ENCODE measurements at places on chromosomes 3 and 15. TPM values are rescaled to one million over a fixed set of nuclear protein-coding genes. Genes with fewer than 3 reads are reported as not detected.
A peak's percentile ranks its signal among the peaks of the same experiment; 100 is the strongest.

Gene TMEM108
- total RNA-seq = not detected

DNA sequence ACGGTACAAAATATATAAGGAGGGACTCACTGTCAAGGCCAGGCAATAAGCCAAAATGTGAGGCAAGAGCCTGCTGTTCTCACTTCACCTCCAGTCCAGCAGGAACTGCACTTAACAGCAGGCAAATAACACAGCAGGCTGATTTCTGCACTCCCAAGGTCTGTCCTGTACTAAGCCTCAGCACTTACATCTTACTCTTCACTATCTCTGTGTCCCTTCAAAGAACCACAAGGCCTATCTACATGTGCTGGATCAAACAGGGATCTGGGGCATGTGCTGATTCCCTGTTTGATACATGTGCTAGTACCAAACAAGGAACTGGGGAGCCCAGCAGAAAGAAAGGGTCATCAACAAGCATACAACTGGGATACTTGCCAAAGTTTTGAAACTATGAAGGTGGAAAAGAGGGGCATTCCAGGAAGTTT, 22.2 kb downstream of the UACA start:
- H3K4me3 ChIP-seq = no peak overlapping the region
- DNase-seq = no peak
- H3K36me3 ChIP-seq = no peaks in the 10 kb centered on the region
- H3K27me3 ChIP-seq = no peaks in the 10 kb centered on the region

GRCh38 chr15:51286816-51287215, 51.6 kb downstream of the CYP19A1 start:
- H3K4me1 ChIP-seq = no peaks in the 10 kb centered on the region
- no peaks in the 10 kb centered on the region for H3K36me3 ChIP-seq
- H3K27ac ChIP-seq = no peak overlapping the region
- H3K4me3 ChIP-seq = no peak overlapping the region

- H3K27ac ChIP-seq = no peak overlapping the region
- no peak overlapping the region for H3K4me3 ChIP-seq
- H3K4me1 ChIP-seq = no peaks in the 10 kb centered on the region
- peaks cover 37% of the 10 kb centered on the region for H3K27me3 ChIP-seq
- DNase-seq = no peak
These were observed 144.3 kb downstream of the TJP1 start for GRCh38 chr15:29677871-29678461.

Gene ADGRG7
- total RNA-seq = not detected

Gene ZNF280D
- 30.3 TPM for total RNA-seq

DNA sequence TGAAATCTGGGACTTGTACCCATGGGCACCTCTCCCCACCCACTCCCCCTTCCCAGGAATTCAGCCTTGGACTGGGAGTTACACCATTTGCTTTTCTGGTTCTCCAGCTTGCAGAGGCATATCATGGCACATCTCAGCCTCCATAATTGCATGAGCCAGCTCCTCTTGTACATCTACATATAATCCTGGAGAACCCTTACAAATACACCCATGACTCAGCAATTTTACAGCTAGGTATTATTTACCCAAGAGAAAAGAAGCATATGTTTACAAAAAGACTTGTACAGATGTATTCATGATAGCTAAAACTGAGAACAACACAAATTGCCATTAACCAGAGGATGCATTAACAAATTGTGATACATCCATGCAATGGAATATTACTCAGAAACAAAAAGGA, 58.4 kb downstream of the RPLP1 start:
- no peaks in the 10 kb centered on the region for H3K27me3 ChIP-seq
- no peak for DNase-seq
- H3K27ac ChIP-seq = no peak overlapping the region
- H3K4me3 ChIP-seq = no peak overlapping the region

DNA sequence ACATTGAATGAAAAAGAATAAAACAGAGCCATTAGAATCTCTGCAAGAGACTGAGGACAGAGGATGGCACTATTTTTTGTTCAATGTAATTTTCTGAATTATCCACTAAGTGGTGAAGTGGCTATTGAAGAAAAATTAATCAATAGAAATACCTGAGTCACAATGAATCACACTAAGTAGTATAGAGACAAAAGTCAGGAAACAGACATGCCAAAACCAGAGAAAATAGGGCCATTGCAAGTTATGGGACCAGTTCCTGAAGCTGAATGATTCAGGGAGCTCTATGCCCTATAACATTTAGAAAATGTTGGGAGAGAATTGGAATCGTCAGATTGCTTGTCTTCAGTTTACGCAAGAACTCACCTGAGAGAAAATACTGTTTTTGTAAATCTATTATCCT, 1103.2 kb upstream of the ALCAM start:
- no peaks in the 10 kb centered on the region for H3K27me3 ChIP-seq
- no peak overlapping the region for H3K27ac ChIP-seq
- no peaks in the 10 kb centered on the region for H3K36me3 ChIP-seq
- no peak overlapping the region for H3K4me3 ChIP-seq

Gene LRRC49
- 0.39 TPM for total RNA-seq

DNA sequence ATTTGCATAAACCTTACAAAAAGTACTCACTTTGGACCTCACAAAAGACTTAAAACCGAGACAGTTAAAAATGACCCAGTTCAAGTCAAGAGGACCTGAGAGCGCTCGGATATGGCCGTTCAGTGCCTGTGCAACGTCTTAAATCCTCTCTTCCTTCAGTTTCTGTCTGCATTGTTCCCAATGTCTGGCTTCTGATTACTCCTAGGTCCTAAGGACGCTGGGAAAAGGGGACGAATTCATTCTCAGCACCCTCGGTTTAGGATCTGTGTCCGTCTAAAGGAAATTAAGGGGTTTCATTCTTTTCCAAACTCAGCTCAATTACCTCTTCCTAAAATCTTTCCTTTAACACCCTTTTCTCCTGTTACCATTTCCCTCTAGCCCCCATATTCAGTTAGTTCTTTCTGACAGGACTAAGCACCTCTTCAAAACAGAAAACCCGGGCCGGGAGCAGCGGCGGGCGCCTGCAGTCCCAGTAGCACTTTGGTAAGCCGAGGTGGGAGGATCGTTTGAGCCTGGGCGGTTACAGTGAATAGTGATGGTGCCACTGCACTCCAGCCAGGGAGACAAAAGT, 970 bp downstream of the DPPA4 start:
- H3K36me3 ChIP-seq = no peaks in the 10 kb centered on the region
- peaks cover 16% of the 10 kb centered on the region for H3K27me3 ChIP-seq
- H3K4me3 ChIP-seq = peak overlapping the region; percentile 24
- H3K27ac ChIP-seq = no peak overlapping the region

Gene ACAN
- total RNA-seq = not detected

DNA sequence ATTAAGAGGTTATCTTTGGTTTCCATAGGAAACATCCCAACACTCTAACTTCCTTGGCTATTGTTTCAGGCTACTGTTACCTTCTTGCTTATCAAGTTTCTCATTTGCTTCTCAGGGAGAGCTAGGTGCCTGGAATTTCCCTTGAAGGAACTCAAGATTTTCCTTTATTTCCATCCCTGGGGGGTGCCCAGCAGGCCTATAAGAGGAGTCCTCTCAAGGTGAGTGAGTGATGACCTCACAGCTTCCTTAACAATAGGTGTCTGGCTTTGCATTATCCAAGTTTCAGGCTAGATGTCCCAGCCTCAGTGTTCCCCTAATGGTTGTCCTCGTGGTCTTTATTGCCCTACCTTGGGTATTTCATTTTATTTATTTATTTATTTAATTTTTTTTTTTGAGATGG, 12.1 kb upstream of the CTSH start:
- no peak for DNase-seq
- peaks cover under 1% of the 10 kb centered on the region for H3K4me1 ChIP-seq
- no peaks in the 10 kb centered on the region for H3K36me3 ChIP-seq

GRCh38 chr3:127694467-127695215, 21.9 kb downstream of the ABTB1 start:
- no peak overlapping the region for H3K4me3 ChIP-seq
- H3K27ac ChIP-seq = no peak overlapping the region
- H3K36me3 ChIP-seq = no peaks in the 10 kb centered on the region
- DNase-seq = peak; percentile 51
- H3K27me3 ChIP-seq = no peaks in the 10 kb centered on the region

Gene FOXB1
- 0.14 TPM for total RNA-seq

DNA sequence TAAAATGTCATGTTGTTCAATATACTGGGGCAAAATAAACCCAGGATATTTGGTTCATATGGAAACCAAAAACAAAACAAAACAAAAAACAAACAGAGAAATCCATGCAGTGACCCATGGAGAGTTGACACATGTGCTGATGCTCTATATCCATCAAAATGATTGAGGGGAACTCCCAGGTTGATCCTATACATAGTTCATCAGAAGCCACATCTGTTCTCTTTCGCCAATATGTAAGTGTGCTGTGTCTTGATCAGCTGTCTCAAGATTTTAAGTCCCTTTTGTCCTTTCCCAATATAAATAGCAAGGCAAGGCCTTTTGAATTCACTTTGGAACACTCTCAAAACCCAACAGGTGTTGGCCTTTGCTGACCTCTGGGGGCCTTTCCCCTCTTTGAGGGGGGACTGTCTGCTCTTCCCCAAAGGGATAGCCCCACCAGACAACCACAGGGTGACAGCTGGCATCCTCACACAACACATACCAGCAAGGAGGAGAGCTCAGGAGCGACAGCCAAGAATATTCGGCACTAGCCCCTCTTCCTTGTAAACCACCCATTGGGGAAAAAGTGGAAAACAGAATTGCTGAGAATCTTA, 209.4 kb upstream of the CD96 start:
- DNase-seq = no peak
- H3K4me1 ChIP-seq = no peaks in the 10 kb centered on the region
- H3K36me3 ChIP-seq = no peaks in the 10 kb centered on the region
- H3K4me3 ChIP-seq = no peak overlapping the region
- H3K27me3 ChIP-seq = no peaks in the 10 kb centered on the region
- no peak overlapping the region for H3K27ac ChIP-seq

DNA sequence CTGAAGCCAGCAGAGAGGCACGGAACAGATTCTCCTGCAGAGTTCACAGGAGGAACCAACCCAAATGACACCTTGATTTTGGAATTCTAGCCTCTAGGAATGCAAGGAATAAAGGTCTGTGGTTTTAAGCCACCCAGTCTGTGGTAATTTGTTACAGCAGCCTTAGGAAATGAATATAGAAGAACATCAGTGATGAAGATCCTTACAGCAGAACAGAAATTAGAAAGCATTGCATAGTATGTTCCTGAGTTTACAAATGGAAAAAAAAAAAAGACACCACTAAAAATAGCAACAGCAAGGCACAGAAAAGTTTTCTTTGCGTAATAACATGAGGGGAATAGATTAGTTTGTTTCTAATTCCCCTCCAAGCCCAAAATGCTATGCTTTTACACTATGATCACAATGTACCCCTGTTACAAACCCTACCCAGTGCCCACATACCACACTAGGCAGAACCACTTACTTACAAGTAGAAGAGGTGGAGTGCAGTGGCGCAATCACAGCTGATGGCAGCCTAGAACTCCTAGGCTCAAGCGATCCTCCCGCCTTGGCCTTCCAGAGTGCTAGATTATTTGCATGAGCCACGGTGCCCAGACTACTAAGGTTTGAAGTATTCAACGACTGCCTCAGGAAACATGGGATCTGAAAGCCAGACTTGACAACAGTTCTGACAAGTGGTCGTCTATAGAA, 84.3 kb downstream of the SHQ1 start:
- no peak overlapping the region for H3K4me3 ChIP-seq
- H3K4me1 ChIP-seq = peaks cover 3% of the 10 kb centered on the region
- no peak for DNase-seq

- no peak overlapping the region for H3K4me3 ChIP-seq
- no peaks in the 10 kb centered on the region for H3K4me1 ChIP-seq
- no peak for DNase-seq
- H3K27me3 ChIP-seq = no peaks in the 10 kb centered on the region
These were observed 9.2 kb upstream of the MCCC1 start for GRCh38 chr3:183108470-183108869.

GRCh38 chr3:42708611-42709151, 6.1 kb upstream of the HHATL start:
- H3K4me3 ChIP-seq = no peak overlapping the region
- DNase-seq = no peak
- H3K36me3 ChIP-seq = no peaks in the 10 kb centered on the region

DNA sequence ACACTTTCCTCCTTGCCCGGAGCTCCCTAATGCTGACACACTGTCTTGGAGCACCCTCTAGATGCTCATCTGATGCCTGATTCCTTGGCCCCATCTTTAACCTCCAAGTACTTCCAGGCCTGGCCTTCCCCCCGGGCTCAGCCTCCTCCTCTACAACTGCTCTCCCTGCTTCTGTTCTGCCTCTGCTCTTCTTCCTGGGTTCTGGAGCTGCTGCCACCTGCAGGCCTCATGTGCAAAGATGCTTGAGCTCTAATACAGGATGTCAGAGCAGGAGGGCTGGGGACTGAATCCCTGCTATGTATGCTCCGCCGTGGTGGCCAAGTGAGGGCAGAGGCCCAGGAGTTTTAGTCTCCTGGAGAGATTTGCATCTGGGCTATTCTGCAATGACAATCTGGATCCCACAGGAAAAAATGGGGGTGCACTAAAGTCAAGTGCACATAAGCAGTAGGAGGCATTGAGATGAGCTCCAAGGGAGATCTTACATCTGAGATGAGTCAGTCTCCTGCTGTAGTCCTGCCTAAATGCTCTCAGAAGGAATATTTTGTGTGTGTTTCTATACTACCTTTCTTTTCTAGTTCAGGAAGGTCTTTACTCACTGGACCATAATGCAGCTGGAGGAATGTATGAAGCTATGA, 296.3 kb downstream of the UACA start:
- peaks cover 6% of the 10 kb centered on the region for H3K4me1 ChIP-seq
- H3K27ac ChIP-seq = no peak overlapping the region

- no peaks in the 10 kb centered on the region for H3K4me1 ChIP-seq
- DNase-seq = no peak
- no peak overlapping the region for H3K4me3 ChIP-seq
- peaks cover 21% of the 10 kb centered on the region for H3K36me3 ChIP-seq
These were observed 19.2 kb downstream of the LYSMD2 start for GRCh38 chr15:51718219-51718618.

Gene SLC22A13
- 0.22 TPM for total RNA-seq

- peak overlapping the region; percentile 40 for H3K27ac ChIP-seq
- no peaks in the 10 kb centered on the region for H3K27me3 ChIP-seq
- peaks cover 42% of the 10 kb centered on the region for H3K4me1 ChIP-seq
- peaks cover 10% of the 10 kb centered on the region for H3K36me3 ChIP-seq
- H3K4me3 ChIP-seq = peak overlapping the region; percentile 76
These were observed 600 bp downstream of the FBXO45 start for GRCh38 chr3:196569003-196569516.

Gene CYP1A2
- not detected for total RNA-seq

- no peak overlapping the region for H3K27ac ChIP-seq
- H3K27me3 ChIP-seq = peaks cover 60% of the 10 kb centered on the region
- no peak overlapping the region for H3K4me3 ChIP-seq
These were observed 2.5 kb downstream of the GXYLT2 start for GRCh38 chr3:72890166-72890925.

Gene C3orf85
- not detected for total RNA-seq

- H3K36me3 ChIP-seq = no peaks in the 10 kb centered on the region
- no peaks in the 10 kb centered on the region for H3K4me1 ChIP-seq
- no peak overlapping the region for H3K27ac ChIP-seq
These were observed 36.2 kb upstream of the TSPAN3 start for GRCh38 chr15:77107068-77107467.

Gene TMEM62
- total RNA-seq = 17.5 TPM

- no peaks in the 10 kb centered on the region for H3K4me1 ChIP-seq
- no peak overlapping the region for H3K4me3 ChIP-seq
These were observed 95.9 kb upstream of the PRR20G start for GRCh38 chr3:127383656-127384179.
